ENCODE measurements at places on chromosomes 11 and 22.

DNA sequence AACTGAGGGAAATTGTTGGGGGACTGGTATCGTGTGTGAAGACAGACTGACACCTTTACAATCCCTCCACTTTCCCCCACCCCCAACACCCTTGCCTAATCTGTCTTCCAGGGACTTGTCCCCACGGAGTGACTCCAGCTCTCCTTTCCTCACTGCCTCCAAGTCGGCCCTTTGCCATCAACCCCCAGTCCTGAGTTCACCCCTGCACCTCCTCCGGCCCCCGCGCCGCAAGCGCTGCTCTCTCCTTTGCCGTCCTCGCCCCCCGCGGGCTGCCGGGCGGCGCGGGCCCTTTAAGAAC, 183 bp upstream of the ABCG4 start:
- DNase-seq: no peak

- no peak for DNase-seq
These were observed 27.5 kb downstream of the A4GALT start for GRCh38 chr22:42693055-42693762.

DNA sequence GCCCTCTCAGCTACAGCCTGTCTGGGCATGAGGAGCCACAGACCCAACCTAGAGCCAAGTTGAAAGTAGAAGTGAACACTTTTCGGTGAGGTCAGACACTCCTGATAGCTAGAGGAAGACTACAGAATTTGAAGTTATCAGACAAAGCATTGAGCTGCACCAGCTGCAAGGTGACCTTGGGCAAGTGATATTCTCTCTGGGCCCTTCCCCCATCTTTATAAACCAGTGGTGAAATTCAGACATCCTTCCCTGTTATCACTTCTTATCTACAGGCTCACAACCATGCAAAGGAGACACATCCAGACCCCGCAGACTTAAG, 8.0 kb upstream of the PMM1 start:
- no peak for DNase-seq

DNA sequence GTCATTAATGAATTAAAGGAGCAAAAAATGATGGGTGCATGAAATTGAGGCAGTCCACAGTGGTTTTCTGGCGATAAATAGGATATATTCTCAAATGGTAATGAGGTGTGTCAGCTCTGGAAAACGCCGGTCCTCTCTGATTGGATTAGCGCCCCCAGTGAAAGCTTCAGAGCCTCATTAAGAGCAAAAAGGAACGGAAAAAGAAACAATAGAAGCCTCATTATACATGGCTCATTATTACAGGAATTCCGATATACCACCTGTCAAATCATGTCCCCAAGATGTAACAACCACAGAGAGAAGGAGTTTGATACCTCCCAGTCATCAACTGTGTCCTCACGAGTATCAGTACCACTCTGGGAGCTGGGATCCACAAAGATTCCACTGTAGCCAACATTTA, 175.7 kb upstream of the PITPNB start:
- no peak for DNase-seq

DNA sequence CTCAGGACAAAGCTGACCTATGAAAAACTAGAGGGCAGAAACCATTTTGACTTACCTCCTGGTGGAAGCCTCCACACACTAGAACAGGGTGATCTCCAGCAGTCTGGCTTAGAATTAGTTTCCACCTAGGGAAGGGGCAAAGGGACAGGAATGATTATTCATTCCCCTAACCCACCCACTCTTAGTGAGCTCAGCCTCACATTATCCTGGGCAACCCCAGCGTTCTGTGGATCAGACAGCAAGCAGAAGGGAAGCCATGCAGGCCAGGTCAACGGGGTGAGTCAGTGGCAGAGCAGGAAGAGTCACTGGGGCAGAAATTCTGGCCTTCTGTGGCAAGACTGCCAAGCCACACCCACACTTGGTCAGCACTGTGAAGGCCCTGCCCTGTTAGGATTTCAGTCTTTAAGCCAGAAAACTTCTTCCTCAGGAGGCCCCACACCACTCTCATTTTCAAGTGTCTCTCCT, 10.5 kb downstream of the NUMA1 start:
- no peak for DNase-seq

- DNase-seq: peak; percentile 29
These were observed 486 bp downstream of the STIM1 start for GRCh38 chr11:3855808-3856491.

- no peak for DNase-seq
These were observed 48.3 kb downstream of the FAM83F start for GRCh38 chr22:40043081-40043480.

DNA sequence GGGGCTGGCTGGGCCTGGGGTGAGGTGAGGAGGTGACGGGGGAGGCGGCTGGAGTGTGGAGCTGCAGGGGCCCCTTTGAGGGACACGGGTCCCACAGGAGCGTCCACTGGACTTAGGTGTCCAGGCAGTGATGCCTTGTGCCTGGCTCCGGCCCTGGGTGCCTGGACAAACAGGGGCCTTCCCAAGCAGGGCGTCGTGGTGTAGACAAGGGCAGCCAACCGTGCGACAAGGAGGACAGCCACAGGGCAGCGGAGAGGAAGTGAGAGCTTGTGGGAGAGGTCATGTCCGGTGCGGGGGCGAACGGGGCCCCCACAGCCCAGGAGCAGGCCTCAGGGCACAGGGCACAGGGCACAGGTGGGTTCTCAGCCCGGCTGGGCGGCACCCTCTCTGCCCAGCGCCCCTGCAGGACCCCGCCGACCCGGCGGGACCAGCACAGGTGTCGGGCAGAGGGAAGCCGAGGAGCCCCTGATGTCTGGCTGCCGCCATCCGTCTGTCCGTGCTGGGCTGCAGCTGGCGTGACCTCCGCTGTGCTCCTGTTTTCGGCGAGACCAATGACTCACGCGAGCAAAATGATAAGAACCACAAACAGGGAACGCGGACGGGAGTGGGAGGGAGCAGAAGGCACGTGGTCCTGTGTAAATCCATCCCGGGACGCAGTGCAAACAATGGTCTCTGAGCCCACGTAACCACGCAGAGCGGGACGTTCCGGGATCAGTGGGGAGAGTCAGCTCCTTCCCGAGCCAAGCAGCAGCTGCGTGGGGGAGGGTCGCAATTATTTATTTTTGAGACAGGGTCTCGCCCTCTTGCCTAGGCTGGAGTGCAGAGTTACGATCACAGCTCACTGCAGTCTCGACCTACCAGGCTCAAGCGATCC, 49.1 kb upstream of the A4GALT start:
- DNase-seq: no peak

DNA sequence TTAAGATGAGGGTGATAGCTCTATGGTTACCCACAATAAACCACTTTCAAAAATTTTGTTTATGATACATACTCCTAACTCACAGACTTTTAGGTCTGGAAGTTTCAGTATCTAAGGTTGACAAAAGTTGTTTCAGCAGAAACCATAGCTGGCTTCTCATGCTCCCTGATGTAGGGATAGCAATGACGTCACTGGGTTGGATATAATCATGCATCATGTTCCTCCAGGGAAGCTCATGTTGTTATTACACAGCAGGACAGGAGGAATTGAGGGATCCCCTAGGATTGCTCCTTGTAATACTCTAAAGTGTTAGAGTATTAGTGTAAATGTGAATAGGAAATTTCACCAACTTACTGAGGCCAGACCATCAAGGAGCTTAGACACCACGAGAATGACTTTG, 23.6 kb downstream of the APOL3 start:
- DNase-seq: no peak

GRCh38 chr11:116215471-116216113, 557.2 kb downstream of the BUD13 start:
- no peak for DNase-seq

GRCh38 chr11:134997652-134998320, 585.7 kb upstream of the B3GAT1 start:
- DNase-seq: no peak

GRCh38 chr22:48927591-48927990, 900.1 kb downstream of the BRD1 start:
- no peak for DNase-seq

GRCh38 chr11:67268081-67268961, 2.0 kb downstream of the GRK2 start:
- peak; percentile 63 for DNase-seq

GRCh38 chr22:44550711-44551491, 52.9 kb upstream of the RTL6 start:
- peak; percentile 18 for DNase-seq

DNA sequence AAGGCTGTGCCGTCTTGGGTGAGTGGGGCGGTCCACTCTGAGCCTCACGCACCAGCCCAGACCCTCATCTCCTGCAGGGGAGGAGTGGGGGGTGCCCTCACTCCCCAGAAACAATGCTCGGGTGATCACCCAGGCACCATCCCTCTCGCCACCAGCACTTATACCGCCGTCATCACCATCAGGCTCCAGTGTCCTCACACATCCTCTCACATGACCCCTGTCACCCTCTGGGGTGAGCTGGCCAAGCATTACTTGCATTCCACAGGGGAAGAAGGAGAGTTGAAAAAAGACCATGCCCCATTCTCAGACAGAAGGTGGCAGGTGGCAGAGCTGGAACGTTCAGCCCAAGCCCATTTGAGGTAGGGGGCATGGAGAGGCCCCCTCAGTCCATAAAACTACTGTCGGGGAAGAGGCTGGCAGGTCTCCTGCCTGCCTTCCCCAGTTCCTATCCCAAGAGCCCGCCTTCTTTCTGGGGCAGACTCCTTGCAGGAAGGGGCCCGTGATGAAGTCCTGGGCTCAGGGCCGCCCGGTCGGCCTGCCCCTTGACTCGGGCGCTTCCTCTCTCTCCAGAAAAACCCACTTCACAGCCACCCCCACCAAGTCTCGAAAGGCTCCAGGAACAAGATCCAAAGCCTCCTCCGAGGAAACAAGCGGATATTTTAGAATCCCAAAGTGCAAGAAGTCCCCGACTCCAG, 153.3 kb downstream of the DSCAML1 start:
- no peak for DNase-seq

DNA sequence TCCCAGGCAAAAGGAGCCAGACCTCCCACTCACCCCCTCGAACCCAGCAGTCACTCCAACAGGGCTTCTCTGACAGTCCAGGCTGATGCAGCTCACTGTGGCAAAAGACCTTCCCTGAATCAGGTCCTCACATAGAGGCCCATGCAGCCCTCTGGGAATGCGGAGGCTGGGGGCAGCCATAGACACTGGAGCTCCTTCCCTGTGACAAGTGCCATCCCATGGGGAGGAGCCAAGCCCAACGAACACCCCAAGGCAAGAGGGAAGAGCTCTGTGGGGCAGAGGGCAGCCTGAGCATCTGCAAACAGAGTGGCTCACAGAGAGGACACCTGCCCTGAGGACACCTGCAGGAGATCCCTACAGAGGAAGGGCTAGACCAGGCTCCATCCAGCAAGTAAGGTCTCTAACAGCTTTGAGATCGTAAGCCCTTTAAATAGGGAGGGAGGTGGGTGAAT, at the start of gene LINC01488:
LINC01488 (plus strand) TSS at position 271 of the 452 bp plus-strand sequence.
- DNase-seq: no peak

DNA sequence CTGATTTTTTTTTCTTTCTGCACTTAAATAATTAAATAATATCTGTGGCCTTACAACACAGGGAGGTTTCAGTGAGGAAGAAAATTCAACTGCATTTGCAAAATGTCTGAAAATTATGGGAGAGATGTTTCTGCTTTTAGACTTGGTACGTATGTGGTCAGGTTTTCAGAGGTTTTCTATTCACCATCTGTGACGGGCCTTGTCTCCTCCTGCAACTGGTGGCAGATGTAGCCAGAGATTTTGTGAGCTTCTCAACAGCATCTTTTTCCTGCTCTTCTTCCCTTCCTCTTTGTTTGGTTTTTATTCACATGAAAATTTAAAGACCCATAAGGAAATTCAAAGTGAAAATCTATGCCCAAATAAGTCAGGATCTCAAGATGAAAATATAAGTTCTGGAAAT, 38.3 kb downstream of the ZBTB16 start:
- DNase-seq: no peak

- no peak for DNase-seq
These were observed 116.4 kb downstream of the SLC17A6 start for GRCh38 chr11:22454461-22455090.

DNA sequence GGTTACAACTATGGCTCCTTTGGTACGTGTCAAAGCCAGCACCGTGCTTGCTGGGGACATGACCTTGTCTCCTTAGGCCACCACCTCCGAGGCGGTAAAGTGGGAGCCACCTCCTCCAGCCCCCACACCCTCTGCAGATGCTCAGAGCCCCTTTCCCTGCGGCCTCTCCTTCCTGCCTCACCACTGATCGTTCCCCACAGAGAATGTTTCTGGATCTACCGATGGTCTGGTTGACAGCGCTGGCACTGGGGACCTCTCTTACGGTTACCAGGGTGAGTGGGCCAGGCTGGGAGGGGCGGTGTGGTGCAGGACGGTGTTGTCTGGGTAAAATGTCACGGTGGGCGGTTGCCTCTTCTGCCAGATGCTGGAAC, 8.9 kb downstream of the SIDT2 start:
- DNase-seq: no peak

DNA sequence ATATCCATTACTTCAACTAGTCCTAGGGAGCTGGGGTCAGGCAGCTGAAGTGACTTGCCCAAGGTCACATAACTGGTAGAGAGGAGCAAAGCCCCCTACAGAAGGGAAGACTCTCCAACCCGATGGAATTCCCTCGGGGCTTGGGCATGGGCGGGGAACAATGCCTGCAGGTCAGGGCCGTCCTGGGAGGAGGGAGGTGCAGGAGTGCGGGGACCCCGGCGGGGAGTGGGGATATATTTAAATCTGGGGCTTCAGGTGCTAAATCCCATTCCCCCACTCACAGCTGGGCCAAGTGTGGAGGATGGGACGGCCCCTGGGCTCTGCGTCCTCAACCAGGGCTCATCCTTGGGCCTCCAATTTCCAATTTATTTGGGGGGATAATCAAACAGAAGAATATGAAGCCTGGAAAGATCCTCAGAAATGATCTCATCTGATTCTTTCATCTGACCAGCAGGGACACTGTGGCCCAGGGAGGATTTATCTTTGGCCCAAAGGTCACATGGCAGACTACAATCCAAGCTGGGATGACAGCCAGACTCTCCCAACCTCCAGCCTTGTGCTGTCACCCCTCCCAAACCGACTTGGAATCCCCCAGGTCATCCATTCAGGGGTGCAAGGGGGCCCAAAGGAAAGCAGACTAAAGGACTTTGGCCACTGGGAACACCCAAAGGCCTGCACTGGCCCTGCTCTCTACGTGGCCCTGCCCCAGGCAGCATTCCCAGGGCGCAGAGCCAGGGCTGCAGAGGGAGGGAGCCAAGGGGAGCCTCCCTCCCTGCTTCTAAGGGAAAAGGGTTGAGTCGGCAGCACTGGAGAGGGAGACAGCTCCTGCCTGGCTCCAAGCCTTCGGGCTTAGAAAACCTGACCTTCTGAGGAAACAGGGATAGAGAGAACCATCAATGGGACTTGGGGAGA, 8.7 kb upstream of the C1QTNF6 start:
- no peak for DNase-seq

DNA sequence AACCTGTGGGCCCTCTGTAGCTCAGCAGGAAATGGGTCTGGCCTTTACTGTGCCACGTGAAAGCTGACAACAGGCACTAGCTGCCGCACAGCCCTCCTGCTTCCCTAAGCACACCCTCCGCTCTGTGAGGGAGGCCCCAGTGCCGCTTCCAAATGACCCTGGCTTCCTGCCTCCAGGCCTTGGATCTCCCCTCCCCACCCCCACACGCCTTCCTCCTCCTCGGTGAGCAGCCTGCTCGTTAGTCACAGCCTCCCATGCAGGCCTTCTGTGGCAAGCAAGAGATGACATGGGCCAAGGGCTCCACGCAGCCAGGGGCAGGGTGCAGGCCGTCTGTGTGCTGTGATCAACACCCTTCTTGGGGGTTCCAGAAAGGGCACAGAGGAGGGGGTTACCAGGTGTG, 15.3 kb upstream of the RASL10A start:
- DNase-seq: no peak
